ENCODE measurements at places on chromosomes 7 and 10.

DNA sequence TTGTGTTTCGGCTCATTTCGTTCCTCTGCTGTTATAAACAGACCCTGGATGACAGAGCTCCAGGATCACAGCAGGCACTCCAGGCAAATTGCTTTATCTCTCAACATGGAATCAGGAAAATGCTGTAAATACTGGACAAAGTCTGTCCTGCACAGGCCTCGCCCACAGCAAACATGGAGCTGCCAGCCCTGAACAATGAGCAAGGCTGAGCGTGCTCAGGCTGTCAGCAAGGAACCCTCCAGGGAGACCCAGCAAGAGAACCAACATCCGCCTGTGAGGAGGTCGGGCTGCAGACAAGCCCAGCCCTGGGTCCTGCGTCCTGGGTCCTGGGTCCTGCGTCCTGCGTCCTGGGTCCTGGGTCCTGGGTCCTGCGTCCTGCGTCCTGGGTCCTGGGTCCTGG, 180.8 kb downstream of the PTPRN2 start:
- no peak for DNase-seq

GRCh38 chr10:79413196-79413595, 32.2 kb downstream of the ZCCHC24 start:
- no peak for DNase-seq

DNA sequence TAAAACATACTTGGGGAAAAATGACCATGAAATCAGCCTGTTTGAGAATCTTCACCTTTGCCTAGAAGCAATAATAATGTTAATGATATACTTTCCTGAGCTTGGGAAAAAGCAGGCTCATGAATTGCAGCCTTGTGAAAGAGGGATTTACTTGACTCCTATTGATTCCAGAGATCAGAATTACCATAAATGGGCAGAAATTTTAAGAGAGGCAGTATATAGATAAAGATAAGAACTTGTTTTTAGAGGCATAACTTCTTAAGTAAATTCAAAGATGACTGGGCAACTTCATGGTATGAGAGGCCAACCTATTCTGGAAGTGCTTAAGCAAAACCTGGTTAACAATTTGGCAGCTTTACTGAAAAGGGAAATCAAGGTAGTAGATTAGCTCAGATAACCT, 225.4 kb downstream of the HPSE2 start:
- no peak for DNase-seq

DNA sequence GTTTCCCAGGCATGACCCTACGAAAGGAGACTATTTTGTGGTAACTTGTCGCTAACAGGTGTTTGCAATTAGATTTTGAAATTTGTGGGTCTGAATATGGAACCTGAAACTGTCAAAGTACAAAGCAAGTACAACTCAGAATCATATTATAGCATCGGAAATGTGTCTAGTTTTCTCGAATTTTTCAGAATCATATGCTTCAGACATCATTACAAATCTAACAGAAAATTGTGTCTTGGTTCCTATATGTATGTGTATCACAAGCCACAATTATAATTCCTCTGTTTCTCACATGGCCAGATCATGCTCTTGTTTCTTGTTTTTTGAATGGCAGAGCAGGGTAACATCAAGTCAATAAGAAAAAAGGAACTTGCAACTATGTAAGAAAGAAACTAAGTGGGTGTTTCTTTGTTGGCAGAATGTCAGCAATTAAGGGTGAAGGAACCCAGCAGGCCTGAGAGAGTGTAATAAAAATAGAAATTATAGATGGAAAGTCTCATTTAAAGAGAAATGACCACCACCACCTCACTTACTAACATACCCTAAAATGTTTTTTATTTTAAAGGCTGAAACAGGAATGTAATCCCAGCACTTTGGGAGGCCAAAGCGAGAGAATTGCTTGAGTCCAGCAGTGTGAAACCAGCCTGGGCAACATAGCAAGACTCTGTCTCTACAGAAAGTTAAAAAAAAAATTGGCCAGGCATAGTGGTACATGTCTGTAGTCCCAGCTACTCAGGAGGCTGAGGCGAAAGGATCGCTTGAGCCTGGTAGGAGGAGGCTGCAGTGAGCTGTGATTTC, 51.3 kb downstream of the PRTFDC1 start:
- no peak for DNase-seq

All from CD8-positive, alpha-beta T cell (primary cell).